Left lobe of liver (tissue), 2 donors: ENCODE measurements at places on chromosomes 5 and 9.
A peak's percentile ranks its signal among the peaks of the same experiment; 100 is the strongest.

DNA sequence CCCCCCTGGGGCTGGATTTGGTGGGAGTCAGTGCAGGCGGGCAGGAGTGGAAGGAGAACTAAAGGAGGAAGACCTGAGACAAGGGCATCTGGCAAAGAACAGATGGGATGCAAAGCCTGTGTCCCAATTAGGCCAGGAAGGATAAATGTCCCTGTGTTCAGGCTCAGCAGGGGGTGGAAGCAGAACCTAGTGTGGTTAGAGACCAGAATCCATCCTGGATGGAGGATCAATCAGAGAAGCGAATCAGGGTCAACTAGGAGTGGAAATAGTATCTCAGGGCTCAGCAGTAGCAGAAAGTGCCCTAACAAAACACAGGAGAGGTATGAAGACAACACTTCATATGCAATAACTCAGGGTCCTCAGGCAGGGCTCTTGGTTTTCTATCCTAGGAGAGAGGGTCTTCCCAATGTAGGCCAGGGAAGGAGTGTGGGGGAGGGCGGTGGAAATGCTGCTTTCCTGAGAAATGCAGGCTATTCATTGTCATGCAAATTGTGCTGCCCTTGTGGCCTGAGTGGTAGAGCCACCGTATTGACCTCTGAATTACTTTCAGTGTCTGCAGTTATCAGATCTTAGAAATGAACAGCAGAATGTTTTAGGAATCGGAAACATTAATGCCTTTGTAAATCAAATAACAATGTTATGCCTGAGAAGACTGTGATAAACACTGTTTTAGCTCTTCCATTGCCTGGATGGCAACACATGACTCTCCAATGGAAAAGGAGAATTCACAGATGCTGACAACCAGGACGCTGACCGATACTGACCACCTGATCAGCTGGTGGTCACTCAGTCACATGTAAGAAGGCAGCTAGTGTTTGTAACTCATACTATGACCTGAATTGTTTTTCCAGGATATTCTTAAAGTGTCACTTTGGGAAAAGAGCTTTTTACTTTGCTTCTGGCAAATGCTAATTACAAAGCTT, 323.6 kb downstream of the SEMA5A start:
- DNase-seq: no peak

DNA sequence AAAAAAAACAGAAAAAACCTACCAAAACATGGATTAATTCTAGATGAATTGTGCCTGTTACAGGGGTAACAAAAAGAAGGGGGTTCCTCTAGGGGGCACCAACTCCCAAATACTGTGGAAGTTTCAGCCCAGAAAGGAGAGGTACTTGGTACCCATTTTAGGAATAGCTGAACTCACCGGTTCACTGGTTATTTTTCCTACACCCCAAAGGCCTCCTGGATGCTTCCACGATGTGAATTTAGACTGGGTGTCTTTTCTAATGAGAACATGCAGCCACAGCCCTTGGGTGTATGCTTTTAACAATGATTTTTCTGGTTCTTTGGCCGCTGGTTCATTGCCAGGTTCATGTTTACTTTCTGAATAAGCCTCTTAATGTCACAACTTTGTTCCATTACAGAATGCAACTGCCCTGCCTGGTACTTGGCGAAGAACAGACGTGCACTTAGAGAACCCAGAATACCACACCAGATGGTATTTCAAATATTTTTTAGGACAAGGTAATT, 46.7 kb downstream of the GARNL3 start:
- peak; percentile 77 for DNase-seq

- no peak for DNase-seq
Measured at GRCh38 chr5:132019857-132020555, 8.5 kb upstream of the ACSL6 start.

DNA sequence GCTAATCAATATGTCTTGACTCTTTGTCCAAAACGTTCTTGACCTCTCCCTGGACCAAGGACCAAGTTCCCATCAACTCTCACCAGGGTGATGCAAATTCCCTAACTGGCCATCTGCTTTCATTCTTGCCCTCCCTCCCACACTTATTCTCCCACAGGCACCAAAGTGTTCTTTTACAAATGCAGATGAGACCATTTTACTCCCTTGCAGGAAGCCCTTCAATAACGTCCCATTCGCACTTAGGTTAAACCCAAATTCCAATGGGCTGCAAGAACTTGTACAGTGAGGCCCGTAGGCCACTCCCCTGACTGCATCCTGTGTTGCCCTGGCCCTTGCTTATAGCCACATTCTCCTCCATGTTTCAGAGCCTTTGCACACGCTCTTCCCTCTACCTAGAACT, 7.3 kb downstream of the ARAP3 start:
- no peak for DNase-seq

GRCh38 chr9:136050266-136050700, 44.8 kb downstream of the NACC2 start:
- DNase-seq: peak; percentile 45

GRCh38 chr5:103356350-103357091, 98.0 kb downstream of the MACIR start:
- DNase-seq: no peak

DNA sequence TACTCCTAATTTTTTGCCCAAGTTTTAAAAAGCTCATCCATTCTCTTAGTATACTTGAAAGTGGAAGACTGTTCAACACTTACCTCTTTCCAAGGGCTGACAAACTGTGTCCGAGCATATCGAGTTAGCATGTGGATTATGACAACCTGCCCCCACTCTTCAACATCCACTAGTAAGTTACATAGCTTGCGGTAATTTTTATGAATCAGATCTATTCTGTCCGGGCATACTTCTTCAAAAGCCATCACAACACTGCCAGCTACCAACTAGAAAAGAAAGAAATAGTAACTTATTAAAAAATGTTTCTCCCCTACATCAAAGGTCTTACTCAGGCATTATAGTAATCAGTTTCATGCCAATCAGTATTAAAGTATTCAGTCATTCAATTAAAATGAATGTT, 78.5 kb downstream of the AP3B1 start:
- DNase-seq: no peak

GRCh38 chr9:18972675-18973074, 60.3 kb downstream of the SAXO1 start:
- DNase-seq: no peak
